Motor neuron (in vitro differentiated cells): ENCODE measurements at places on chromosomes 3 and 15.

GRCh38 chr3:87121856-87122255, 105.3 kb upstream of the CHMP2B start:
- no peak for ATAC-seq

- ATAC-seq = no peak
Observed at GRCh38 chr15:82802497-82802896, 3.4 kb downstream of the FSD2 start.

DNA sequence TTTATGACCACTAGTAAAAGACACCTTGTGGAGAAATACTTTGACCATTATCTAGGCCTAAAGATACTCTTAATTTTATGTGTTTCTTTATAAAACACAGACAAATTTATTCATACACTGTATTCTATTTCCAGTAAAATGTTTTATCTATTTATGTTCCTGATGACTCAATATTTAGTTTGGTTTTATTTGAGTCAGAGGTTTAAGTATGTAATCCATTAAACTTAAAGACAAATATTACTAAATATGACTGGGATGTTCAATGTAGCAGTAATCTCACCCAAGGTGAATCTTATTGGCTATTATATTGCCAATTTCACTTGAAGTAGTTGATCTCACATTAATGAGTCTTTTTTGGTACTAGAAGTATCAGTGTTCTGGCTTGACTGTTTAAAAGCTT, 799.7 kb downstream of the CADM2 start:
- ATAC-seq = no peak

DNA sequence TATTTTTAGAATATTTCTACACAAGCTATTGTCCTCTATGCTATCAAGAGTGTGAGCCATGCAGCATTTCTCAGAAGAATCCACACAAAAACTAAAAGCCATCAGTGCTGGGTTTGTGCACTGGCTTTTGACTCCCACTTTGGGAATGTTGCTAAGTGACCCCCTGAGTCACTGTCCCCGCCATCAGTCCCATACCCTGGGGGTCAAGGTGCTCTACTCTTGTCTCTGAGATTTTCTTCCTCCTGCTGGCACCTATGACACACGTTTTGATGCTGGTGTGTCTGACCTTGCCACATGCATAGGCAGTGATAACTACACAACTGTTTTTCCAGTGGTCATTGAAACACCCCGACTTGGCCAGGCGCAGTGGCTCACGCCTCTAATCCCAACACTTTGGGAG, 19.8 kb downstream of the CMTM7 start:
- no peak for ATAC-seq

DNA sequence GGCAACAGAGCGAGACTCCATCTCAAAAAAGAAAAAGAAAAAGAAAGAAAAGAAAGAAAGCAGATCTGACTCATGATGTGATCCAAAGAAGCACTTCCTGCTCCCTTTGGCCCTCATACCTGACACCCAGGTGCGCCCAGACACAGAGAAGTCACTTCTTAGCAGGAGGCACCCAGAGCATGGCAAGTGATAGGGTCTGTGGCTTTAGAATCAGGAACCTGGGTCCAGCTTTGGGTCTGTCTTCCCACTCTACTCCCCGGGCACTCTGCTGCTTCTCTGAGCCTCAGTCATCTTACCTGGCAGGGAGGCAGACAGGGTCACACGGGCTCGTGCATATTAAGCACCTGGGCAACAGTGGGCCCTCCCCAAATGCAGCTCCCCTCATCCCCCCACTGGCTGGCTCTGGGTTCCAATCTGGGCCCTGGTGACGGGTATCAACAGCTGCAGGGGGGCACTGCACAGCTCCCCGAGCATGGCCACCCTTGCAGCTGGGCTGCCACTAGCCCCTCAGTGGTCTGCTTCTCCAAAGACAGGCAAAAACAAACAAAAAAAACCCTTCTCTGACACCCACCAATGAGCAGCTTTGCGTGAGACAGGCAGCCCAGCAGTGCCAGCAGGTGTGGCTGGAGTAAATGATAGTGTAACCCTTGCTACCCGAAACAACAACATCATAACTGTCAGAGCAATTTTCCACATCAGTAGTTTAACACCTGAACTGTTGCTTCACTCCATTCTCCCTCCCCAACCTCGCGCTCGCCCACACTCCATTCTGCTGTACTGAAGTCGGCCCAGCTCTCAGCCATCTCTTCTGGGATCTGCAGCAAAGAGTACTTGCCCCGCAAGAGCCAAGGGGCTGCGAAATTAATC, 99.8 kb downstream of the MEGF11 start:
- ATAC-seq = peak; percentile 63

- ATAC-seq = no peak
Observed at GRCh38 chr15:64763874-64764273, 11.5 kb downstream of the RBPMS2 start.

- ATAC-seq = peak; percentile 14
Observed at GRCh38 chr15:40762919-40763800, 708 bp upstream of the GCHFR start.

DNA sequence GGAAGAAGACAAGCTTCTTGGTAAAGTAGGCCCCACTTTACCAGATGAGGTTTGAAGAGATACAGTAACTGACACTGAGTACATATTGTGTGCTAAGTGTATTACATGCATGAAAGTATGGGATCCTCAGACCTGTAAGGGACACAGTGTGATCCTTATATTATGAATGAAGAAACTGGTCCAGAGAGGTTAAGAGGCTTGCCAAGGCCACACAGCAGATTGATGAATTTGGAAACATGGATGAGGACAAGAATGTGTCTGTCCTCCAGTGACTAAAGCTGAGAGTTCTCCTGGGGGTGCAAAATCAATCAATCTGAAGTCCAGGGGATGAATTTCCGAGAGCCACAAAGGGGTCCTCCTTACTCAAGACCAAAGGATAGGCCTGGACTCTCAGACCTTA, 31.4 kb upstream of the MRPS22 start:
- ATAC-seq = no peak

DNA sequence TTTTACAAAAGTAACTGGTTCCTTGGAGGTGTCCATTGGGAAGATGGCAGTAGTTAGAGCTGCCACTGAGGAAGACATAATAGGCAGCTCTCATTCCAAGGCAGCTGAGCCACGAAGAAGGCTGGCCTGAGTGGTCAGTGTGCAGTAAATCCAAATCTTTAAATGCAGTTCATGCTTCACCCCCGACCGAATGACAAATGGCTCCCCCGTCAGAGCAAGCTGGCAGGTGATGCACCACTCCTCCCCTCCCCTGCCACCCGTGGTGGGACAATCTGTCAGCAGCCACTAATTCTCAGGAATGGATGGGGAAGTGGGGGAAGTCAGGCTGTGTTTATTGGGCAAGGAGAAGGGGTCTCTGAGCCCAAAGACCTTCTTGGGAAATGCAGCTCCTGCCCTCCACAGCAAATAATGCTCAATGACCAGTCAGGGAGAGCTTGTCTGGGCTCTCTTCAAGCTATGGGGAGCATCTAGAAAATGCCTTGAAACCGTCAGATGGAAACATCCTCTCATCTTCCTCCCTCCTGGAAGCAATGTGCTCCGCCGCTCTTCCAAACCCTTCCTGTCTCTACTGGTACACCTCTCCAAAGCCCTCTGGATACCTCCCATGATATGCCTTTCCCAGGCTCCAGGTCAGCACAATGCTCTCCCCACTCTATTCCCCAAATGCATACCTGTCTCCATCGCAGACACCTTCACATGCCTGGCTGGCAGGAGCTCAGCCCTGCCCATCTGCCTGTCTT, 65.4 kb downstream of the LIPC start:
- no peak for ATAC-seq

DNA sequence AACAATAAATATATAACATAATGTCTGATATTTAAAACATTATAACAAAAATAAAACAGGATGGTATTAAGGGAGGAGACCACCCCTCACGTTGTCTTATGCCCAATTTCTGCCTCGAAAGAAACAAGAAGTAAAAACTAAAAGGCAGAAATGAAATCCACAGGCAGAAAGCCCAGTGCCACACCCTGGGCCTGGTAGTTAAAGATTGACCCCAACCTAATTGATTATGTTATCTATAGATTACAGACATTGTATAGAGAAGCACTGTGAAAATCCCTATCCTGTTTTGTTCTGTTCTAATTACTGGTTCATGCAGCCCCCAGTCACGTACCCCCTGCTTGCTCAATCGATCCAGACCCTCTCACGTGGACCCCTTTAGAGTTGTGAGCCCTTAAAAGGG, 22.3 kb upstream of the ACP3 start:
- no peak for ATAC-seq

- peak; percentile 34 for ATAC-seq
Observed at GRCh38 chr3:52052831-52053306, 3.5 kb downstream of the DUSP7 start.

GRCh38 chr15:74809956-74810355, 2.7 kb upstream of the LMAN1L start:
- ATAC-seq = no peak

- peak; percentile 82 for ATAC-seq
Observed at GRCh38 chr15:51853998-51854397, 24.5 kb downstream of the TMOD3 start.

DNA sequence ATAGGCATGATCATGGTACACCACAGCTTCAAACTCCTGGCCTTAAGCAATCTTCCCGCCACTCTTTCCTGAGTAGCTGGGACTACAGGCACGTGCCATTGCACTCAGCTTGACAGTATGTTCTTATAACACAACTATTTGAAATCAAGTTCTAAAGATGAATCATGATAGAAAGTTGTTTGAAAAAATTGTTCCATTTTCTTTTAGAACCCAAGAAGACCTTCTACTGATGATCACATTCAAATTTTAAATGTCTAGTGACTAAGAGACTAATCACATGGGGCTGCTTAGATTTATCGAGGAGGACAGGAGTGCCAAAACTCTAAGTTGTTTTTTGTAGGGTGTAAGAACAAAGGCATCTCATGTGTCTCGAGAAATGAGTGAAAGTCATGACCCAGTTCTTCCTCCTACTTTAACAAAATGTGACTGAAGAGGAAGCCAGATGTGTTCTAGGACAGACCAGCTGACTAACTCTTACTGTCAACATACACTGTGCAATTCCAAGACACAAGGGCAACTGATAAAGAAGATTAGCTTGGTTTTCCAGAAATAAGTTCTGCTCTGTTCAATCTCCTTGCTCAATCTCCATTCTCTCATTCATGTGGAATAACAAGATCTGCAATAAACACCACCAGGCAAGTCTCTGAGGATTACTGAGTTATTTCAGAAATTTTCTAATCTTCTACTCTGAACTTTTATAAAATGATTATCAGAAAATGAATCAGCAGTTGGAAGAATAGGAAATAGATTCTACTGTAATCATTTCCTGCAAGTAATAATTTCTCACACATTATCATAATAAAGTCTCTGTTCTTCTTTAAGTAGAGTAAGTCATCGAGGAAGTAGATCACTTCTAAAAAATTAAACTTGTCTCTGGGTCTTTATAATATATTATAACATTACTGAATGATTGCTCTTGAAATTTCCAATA, 122.6 kb upstream of the CCNL1 start:
- peak; percentile 93 for ATAC-seq

GRCh38 chr3:43030162-43030935, 51.2 kb downstream of the GASK1A start:
- ATAC-seq = no peak

- peak; percentile 24 for ATAC-seq
Observed at GRCh38 chr15:80604583-80605575, 90.2 kb upstream of the ABHD17C start.

- peak; percentile 98 for ATAC-seq
Observed at GRCh38 chr15:97162805-97163495, 797.6 kb upstream of the ARRDC4 start.

GRCh38 chr3:81951636-81952035, 190.2 kb upstream of the GBE1 start:
- no peak for ATAC-seq

- ATAC-seq = no peak
Observed at GRCh38 chr3:129633751-129634481, 27.4 kb upstream of the PLXND1 start.

DNA sequence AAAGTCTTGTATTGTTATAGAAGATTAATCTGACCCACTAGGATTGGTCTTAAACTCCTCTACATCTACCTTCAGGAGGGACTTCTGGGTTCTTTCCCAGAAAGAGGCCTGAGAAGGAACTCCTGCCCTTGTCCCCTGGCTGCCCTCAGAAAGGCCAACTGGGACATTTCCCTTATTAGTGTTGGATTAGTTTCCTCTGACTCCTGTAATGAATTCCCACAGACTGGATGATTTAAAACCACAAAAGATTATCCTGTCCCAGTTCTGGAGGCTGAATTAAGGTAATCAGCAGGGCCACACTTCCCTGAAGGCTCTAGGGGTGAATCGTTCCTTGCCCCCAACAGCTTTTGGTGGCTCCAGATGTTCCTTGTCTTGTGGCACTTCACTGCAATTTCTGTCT, 102.8 kb upstream of the NMNAT3 start:
- ATAC-seq = no peak
